CMK (cell line): ENCODE measurements at places on chromosomes 7 and 10.

- no peak for DNase-seq
Measured at GRCh38 chr7:95687759-95688343, 84.5 kb upstream of the DYNC1I1 start.

GRCh38 chr7:106177738-106178592, 65.9 kb upstream of the SYPL1 start:
- no peak for DNase-seq

- no peak for DNase-seq
Measured at GRCh38 chr10:102831322-102832071, 5.7 kb downstream of the CYP17A1 start.

DNA sequence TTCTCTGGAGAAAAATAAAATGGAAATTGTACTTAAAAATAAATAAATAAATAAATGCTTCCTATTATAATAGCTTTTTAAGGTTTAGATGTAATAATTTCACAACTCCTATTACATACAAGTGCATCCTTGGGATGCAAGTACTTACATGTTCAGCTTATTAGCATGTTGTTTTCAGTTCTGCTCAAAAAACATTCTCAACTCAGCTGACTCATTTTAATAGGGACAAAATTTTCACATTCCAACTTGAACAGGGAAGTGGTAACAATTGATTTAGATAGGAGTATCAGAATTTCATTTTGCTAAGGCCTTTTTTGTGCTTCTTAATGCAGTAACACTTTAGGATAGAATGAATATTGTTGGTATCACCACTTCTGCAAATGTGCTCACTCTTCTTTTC, 16.7 kb upstream of the PAPSS2 start:
- DNase-seq: no peak

GRCh38 chr10:63921908-63922467, 400.8 kb downstream of the REEP3 start:
- no peak for DNase-seq

GRCh38 chr10:33025039-33025438, 67.0 kb upstream of the ITGB1 start:
- DNase-seq: no peak

- no peak for DNase-seq
Measured at GRCh38 chr10:6119962-6120361, 31.1 kb downstream of the RBM17 start.

DNA sequence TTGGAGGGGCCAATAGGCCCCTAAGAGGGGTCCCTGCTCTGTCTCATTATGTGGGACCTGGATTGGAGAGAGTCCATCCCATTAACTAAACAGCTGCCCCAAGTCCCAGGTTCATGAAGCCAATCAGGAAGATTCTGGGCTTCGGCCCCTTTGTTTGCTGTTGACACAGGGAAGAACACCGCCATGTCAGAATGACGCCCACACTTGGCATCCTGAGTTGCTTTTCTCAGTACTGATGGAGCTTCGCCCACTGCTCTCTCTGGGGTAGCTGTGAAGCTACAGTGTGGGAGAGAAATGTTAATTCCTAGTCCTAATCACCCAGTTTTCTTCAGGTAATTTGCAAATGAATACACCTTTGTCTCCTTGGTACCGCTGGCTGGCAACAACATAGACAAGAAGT, 264.7 kb downstream of the GLRX3 start:
- DNase-seq: no peak

DNA sequence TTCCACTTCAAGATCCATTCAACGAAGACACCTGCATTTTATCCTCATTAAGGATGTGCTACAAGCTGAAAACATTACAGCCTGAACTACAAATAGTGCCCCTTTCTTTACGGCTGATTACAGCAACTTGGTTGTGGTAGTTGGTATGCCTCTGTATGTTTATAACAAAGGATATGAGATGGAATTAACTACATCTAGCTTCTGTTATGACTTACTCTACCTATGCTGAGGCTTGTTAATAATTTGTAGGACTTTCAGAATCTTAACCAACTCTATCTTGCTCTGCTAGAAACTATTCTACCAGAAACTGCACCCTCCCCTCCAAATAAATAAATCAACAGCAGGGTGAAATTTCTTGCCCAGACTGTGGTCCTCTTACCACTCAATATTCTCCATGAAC, 448.1 kb downstream of the GRM8 start:
- DNase-seq: no peak

DNA sequence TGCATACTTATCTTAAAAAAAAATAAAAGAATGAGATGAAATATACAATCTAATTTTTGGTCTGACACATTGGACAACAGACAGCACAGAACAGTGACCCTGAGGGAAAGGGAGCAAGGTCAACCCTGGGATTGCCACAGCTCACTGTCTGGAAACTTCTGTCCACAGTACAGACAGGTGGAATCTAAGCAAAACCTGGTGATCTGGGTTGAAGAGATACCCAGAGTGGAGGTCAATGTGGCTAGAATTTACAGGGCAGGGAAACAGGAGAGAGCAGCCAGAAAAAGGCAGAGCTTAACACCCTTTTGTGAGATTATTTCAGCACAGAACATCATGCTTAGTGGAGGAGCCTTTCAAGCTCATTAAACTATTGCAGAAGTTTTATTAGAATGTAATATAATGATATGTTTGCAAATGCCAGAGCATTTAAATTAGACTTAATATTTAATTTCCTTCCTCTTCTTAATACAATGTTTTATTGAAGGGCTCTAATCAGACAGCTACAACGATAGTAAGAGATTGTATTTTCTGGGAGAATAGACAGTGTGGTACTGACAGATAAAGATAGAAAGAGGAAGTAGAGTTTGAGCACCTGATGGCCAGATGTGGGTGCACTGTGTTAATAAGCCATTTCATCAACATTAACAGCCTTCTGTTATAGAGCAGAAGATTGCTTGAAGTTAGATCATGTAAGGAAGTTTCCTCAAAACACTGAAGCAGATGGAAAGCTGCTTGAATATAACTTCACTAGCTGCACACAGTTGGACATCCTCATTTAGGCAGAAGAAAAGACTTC, 309.4 kb downstream of the HGF start:
- peak; percentile 78 for DNase-seq

GRCh38 chr10:74640134-74640921, 186.1 kb upstream of the KAT6B start:
- DNase-seq: no peak

GRCh38 chr7:108261560-108262255, 131.5 kb upstream of the LAMB4 start:
- no peak for DNase-seq

DNA sequence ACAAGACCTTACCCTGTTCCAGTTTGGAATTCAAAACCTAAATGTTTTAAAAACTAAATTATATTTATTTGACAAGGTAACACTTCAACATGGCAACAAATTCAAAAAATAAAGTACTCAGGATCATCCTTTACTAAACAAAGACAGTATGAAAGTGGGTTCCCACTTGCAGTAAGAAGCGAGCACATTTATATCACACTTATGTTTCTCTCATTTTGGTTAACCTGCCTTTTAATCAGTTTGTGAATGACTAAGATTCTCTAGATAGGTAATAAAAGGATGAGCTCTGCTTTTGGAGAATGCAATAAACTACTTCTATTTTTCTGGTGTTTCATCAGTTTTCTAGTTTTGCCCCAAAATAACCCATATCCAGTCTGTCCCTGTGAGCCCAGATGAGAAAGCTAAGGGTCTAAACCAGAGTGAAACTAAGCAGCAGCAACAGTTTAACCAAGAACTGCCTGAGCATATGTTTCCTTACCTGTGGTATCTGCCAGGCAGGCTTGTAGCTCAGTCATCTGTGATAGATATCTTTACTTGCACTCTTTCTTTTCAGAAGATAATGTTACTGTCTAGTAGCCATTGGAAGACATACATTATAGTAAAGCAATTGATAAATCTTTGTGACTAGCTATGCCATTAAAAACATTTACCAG, 64.1 kb downstream of the ABLIM1 start:
- DNase-seq: no peak

GRCh38 chr10:109823196-109823595, 100.1 kb downstream of the XPNPEP1 start:
- DNase-seq: no peak

DNA sequence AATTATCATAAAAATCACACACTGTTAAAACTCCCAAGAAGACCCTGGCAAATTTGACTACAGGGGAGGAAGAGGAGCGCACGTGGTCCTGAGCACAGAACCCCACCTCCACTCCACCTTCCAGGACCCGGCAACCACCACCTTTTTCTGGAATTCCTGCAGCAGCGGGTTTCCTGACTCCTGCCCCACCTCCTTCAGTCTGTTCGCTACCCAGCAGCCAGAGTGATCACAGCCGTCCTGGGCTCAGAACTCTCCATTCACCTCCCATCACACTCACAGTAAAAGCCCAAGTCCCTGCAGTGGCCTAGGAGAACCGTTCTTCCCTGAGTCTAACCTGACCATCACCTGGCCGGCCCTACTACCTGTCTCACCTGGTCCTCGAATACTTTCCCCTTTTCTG, 107.4 kb upstream of the FAM204A start:
- DNase-seq: no peak

- DNase-seq: no peak
Measured at GRCh38 chr10:27225011-27225590, 15.5 kb downstream of the ACBD5 start.

- no peak for DNase-seq
Measured at GRCh38 chr7:135204341-135204749, 7.0 kb downstream of the WDR91 start.

- DNase-seq: no peak
Measured at GRCh38 chr7:138975343-138976104, 5.7 kb downstream of the KIAA1549 start.

GRCh38 chr7:124263232-124263827, 230.5 kb upstream of the TMEM229A start:
- DNase-seq: peak; percentile 21

DNA sequence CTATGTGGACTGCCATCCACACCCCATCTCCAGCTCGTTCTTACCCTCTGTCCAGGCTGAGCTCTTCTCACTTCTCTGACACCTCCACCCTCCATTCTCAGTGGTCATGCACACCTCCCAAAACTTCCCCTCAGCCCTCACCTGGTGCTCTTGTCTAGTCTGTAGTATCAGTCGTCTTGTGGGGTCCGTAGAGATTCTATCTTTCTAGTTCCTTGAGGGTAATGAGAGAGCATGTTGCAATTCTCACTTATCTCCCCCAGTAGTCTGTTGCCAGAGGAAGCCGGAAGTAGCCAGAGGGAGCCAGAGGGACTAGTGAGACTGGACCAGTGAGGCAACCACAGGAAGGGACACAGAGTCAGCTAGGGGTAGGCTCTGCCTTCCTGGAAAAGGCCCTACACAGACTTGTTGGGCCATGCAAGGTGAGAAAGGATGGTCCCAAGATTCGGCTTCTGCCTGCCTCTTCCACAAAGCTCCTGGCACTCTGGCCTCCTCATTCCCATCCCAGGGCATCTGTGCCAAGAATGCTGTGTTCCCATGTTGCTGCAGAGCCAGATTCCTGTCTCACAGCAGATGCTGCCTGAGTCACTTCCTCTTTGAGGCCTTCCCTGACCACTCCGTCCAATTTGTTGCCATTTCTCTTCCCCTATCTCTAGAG, 50.6 kb upstream of the DUSP5 start:
- peak; percentile 54 for DNase-seq

DNA sequence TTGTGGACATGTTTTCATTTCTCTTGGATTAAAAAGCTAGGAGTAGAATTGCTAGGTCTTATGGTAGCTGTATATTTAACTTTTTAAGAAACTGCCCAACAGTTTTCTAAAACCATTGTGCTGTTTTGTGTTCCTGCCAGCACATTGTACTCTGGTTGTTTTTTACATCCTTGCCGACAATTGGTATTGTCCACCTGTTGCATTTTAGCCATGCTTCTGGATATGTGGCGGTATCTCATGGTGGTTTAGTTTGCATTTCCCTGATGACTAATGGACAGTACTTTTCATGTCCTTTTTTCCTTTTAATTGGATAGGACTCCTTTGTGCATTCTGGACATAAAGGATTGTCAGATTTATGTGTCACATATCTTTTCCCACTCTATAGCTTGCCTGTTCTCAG, 45.5 kb downstream of the STK17A start:
- DNase-seq: no peak

- DNase-seq: no peak
Measured at GRCh38 chr7:82390936-82391335, 52.6 kb downstream of the CACNA2D1 start.

GRCh38 chr10:124239134-124239533, 145.7 kb upstream of the CHST15 start:
- DNase-seq: no peak

DNA sequence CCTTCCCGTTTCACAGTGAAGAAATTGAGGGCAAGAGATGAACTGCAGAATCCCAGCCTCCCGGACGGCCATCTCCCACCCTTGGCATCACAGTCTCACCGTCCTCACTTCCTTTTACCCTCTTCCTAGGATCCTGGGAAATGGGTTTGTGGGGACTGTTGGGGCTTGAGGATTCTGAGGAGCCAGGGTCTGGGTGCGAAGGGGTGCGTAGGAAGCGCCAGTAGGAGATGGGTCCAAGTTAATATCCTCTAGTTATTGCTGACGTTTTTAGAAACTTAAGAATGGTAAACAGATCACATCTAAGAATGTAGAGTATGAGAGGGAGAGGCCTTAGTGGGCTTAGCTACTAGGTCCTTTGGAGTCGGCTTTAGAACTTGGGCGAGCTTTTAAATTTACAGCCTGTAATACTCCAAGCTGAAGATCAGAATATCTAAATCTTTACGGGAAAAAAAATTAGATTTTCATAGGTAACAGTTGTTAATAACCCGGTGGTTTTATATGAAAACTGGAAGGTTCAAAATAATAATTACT, 696 bp downstream of the MALSU1 start:
- DNase-seq: no peak

GRCh38 chr7:93316730-93317129, 84.6 kb downstream of the VPS50 start:
- no peak for DNase-seq

DNA sequence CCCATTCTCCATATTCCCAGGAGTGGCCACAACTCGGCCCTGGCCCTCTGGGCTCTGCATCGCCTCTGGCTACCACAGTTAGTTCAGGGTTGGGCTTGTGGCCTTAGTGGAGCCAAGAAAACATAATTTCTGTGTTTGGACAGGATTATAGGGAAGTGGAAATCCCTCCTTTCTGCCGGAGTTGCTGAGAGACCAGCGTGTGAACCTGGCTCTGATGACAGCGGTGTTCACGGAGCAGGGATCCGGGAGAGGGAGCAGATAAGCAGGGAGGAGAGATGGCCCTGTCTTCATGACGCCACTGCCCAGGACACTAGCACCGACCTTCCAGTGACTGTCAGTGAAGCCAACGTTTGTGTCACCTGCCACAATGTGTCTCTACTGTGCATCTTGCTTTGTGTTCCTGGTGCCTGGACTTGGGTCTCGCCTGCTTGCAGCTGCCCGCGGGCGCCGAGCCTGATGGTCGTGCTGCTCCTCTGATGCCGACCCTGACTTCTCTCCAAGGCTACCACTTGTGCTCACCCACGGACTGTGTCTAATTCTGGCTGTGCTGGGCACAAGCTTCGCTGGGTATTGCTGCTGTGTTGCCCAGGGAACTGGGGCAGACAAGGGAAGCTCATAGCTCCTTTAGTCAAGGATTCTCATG, 67.0 kb upstream of the VIPR2 start:
- DNase-seq: no peak

GRCh38 chr10:98472196-98472595, 25.5 kb upstream of the HPS1 start:
- no peak for DNase-seq
